ENCODE measurements at places on chromosomes 2 and 18. TPM values are rescaled to one million over a fixed set of nuclear protein-coding genes. Genes with fewer than 3 reads are reported as not detected.

Gene FSHR
- polyA plus RNA-seq, result not detected

Gene PID1
- 85.8 TPM for polyA plus RNA-seq

Gene ZSCAN30
- 9.1 TPM for polyA plus RNA-seq

Gene BMP10
- not detected for polyA plus RNA-seq

Gene CTLA4
- polyA plus RNA-seq, result 0.25 TPM

Gene SCLY
- polyA plus RNA-seq, result 13.6 TPM

Gene CAPN13
- 1.8 TPM for polyA plus RNA-seq
